Vagina (tissue), 2 donors: ENCODE measurements at places on chromosomes 5 and 9. TPM values are rescaled to one million over a fixed set of nuclear protein-coding genes. Genes with fewer than 3 reads are reported as not detected.

Gene PCDHA5
- total RNA-seq, result 0.25 TPM

DNA sequence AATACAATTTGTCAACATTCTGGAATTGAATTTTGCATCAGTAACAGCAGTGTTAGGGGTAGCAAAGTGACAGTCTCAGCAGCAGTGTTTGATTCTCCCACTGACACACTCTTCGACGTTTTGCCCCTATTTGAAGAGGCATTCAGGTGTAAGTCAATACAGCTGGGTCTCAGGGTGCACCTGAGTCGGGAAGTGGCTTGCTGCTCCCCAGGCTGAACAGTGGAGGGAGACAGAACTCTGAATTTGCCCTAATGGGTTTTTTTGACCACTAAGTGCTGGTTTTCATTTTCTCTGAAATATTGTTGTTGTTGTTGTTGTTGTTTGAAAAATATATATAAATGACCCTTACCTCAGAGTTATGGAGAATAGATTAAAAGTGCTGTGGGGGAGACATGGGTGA, 223.2 kb downstream of the TLR4 start:
- DNase-seq, result no peak

DNA sequence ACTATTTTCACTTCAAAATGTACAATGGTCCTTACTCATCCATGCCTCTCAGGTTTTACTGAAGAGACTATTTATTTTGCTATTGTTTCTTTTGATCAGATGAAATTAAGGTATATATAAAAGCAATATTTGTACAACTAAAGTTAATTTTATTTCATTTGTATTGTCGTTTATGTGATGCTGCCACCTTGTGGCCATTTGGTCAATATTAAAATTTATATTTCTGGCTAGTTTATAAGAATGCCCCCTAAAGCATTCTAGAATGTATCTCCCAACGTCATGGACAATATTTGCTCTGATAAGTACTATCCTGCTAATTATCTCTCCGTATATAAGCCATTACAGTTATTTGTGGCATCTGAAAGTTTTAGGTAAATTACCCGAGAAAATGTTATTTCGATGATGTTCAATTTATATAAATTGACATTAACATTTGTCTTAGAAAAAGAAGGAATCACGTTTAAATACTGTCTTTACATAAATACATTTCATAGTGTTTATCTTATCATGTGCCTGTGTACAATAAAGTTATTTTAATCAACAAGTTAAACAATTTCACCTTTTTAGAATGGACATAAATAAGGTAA, 680.0 kb downstream of the TAF11L14 start:
- DNase-seq, result no peak

GRCh38 chr9:4066120-4066519, 233.7 kb downstream of the GLIS3 start:
- DNase-seq, result no peak

DNA sequence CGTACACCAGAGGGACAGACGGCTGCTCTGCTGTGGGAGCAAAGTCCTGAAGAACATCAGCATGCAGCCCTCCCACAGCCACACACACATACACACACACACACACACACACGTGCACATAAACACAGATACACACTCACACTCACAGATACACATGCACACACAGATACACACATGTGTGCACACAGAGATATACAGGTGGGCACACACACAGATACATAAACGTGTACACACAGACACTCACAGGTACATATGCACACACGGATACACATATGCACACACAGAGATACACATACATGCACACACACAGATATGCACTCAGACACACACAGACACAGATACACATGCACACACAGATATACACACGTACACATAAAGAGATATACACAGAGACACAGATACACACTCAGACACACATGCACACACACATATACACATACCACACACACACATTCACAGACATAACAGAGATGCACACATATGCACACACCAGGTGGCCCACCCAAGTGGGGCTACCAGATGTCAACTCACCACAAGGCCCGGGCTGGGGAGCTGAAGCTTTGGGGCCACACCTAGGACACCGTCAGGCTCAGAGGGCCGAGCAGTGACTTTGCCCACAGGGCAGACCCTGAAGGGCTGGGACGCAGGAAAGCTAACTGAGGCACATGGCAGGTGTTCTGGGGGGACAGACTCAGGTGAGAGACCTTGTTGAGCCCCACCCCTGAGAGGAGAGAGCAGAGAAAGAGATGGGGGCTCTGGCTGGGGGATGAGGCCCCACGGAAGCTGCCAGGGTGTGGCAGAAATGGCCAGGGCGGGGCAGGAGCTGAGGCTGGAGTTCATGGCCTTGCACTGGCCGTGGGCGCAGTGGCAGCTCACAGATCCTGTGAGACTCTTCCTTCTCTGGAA, 148.6 kb upstream of the PPP1R26 start:
- DNase-seq, result no peak

GRCh38 chr9:111902391-111903139, 6.0 kb downstream of the UGCG start:
- no peak for DNase-seq
